ENCODE measurements at places on chromosomes 13 and 19. TPM values are rescaled to one million over a fixed set of nuclear protein-coding genes. Genes with fewer than 3 reads are reported as not detected.

DNA sequence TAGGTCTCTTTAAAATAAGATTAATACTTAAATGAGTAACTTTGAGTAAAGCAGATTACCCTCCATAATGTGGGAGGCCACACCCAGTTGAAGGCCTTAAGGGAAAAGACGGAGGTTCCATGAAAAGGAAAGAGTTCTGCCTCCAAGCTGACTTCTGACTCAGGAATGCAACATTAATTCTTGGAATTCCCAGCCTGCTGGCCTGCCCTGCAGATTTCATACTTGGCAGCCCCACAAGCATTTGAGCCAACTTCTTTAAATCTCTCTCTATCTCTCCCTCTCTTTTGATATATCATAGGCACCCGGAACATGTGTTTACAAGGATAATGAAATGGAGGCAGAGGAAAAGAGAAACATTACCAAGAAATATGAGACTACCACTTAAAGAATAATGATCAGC is 902.3 kb upstream of the MIR17HG start:
- no peak for DNase-seq

DNA sequence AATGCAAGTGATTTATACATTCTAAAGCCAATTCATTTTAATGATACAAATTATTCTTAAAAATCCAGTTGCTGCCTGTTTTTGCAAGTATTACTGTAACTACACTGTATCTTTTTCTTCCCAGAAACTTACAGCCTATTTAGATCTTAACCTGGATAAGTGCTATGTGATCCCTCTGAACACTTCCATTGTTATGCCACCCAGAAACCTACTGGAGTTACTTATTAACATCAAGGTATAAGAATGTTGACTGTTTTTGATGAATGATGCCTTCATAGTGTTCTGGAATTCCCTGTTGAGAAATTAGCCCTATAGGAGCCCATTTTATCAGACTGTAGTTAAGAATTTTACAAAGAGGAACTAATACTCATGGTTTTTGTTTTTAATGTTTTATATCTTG is 25.0 kb downstream of the ITM2B start:
- no peak for DNase-seq

VAV1 gene
- 1.2 TPM for polyA plus RNA-seq

GRCh38 chr19:3374369-3375112 is 8.2 kb downstream of the NFIC start:
- DNase-seq = no peak

DNA sequence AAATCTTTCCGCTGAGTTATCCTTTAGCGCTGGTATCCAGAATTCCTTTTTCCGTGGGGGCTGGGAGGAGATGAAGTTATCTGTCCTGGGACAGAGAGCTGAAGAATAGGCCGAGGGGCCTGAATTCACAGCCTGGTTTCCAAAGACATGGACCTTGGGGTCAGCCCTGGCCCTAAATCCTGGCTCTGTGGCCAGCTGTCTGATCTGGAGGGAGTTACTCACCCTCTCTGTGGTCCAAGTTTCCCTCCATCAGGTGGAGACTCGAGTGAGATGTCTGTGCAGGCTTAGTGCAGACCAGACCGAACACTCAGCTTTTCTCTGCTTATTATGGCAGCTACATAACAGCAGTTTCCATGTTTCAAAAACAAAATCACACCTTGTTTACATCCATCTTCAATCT is 59.6 kb downstream of the CDADC1 start:
- DNase-seq = no peak

- no peak for DNase-seq
Observed at GRCh38 chr19:15550929-15551292, 42.6 kb downstream of the CYP4F22 start.

GRCh38 chr19:50626011-50626410 is 13.7 kb downstream of the SYT3 start:
- DNase-seq = no peak

DNA sequence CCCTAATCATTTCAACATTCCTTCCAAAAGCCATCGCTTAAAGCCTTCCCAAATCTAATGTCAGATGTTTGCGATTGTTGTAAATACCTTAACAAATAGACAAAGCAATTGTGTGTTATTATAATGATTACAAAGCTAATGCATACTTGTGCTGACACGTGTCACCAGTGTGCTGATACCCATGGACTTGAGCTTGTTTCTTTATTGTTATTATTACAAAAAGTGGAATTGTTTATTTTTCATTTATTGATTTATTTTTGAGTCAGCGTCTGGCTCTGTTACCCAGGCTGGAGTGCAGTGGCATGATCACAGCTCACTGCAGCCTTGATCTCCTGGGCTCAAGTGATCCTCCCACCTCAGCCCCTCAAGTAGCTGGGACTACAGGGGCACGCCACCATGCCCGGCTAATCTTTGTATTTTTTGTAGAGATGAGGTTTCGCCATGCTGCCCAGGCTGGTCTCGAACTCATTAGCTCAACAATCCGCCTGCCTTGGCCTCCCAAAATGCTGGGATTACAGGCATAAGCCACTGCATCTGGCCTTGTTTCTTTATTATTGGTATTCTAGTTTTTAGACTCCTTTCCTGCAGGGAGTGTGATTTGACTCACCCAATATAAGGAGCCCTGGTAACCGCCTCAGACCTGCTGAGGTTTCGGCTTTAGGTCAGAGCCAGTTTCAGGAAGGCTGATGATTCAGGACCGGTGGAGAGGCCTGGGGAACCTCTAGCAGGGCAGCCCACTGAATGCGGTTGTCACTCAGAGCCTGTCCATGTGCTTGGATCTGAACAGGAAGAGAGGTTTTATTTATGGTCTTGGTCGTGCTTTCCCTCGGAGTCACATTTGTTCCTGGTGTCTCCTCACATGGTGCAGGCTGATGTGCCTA is 2.1 kb upstream of the FBXO17 start:
- no peak for DNase-seq

MUC16 gene
- polyA plus RNA-seq = 0.06 TPM

- DNase-seq = no peak
Observed at GRCh38 chr13:52447815-52448552, 2.5 kb downstream of the VPS36 start.

GRCh38 chr13:111474136-111475002 is 153.9 kb downstream of the TEX29 start:
- DNase-seq = peak; percentile 65

ARRDC5 gene
- 0.04 TPM for polyA plus RNA-seq

ZNF98 gene
- polyA plus RNA-seq = 1.3 TPM

GRCh38 chr19:38684078-38684861 is 36.8 kb downstream of the ACTN4 start:
- no peak for DNase-seq

DNA sequence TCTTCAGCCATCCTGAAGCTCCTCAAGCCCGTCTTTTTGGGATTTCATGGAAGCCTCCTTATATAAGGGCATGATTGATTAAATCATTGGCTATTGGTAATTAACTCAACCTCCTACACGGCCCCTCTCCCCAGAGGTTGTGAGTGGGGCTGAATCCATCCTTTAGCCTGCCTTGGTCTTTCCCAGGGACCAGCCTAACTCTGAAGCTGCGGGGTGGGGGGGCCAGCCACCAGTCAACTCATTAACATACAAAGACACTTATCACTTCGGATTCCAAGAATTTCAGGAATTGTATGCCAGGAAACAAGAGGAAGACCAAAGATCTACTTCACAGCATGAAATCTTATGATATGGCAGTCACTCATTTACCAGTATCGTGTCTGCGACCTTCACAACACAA is 9.9 kb downstream of the COL4A1 start:
- no peak for DNase-seq

Data from right renal pelvis (tissue), 4 donors.